Mesenteric fat pad (tissue), 1 donor: ENCODE measurements at places on chromosomes 11 and 22.

DNA sequence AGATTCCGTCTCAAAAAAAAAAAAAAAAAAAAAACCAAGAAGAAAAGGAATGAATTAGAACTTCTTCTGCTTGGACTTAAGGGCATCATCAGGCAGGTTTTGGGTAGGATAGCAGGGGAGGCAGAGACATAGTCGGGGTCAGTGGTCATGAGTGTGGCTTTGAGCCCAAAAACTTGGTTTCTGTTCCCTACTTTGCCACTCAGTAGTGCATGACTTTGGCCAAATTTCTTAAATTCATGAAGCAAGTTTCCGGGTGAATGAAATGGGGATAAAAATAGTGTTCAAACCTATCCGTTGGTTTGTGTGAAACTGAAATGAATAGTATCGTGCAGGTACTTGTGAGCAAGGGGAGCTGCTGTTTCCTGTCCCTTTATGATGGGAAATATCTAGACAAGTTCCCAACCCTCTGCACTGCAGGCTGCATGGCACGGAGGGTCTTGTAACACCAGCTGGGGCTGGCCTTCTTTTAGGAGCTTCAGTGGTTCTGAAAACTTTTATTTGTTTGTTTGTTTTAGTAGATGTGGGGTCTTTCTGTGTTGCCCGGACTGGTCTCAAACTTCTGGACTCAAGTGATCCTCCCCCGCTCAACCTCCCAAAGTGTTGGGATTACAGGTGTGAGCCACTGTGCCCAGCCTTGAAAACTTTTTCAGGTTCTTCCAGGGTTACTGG lies 18.4 kb downstream of the NEAT1 start:
- DNase-seq = peak; percentile 71

DNA sequence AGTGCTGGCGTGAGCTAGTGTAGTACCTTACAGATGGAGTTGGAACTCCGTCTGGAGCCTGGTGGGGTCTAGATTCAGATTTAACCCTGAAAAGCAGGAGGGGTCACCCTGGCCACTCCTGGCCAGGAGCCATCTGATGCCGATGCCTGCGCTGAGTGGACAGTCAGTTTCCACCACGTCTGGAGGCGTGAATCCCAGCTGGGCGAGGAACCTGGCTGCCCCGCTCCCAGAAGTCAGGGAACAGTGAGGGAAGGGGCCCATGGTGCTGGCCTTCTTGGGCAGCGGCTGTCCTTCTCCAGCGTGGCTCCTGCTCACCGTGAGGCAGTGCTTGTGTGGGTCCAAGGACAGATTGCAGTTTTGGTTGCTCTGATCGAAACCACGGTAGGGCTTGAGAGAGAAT lies 76.3 kb downstream of the PARVB start:
- no peak for DNase-seq

- DNase-seq = no peak
Measured at GRCh38 chr11:8105133-8105532, 24.1 kb downstream of the TUB start.

GRCh38 chr11:128201009-128201408 lies 386.3 kb downstream of the ETS1 start:
- no peak for DNase-seq

GRCh38 chr22:47067321-47067890 lies 305.0 kb downstream of the TBC1D22A start:
- no peak for DNase-seq

- DNase-seq = no peak
Measured at GRCh38 chr11:13720940-13721339, 52.5 kb downstream of the FAR1 start.

- no peak for DNase-seq
Measured at GRCh38 chr11:120599816-120600420, 88.4 kb downstream of the GRIK4 start.

DNA sequence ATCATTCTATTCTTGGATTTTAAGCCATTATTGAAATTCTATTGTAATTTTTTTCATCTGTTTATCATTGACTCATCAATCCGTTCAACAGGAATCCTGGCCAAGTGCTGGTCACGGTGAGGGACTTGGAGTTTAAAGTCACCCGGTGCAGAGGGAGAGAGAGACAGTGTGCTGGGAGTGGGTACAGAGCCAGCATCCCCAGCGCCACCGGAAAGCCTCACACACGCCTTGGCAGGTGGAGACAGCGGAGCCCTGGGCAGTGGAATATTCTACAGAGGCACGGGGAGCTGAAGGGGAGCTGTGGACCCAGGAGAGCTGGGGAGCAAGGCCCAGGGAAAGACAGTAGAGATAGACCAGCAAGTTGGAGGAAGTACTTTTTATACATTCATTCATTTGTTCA lies 787.6 kb downstream of the BRD1 start:
- no peak for DNase-seq

- no peak for DNase-seq
Measured at GRCh38 chr22:31977939-31978338, 33.6 kb downstream of the YWHAH start.

GRCh38 chr11:95571718-95572260 lies 217.8 kb downstream of the FAM76B start:
- DNase-seq = no peak

- DNase-seq = no peak
Measured at GRCh38 chr11:121539000-121539399, 86.2 kb upstream of the SORL1-AS1 start.

DNA sequence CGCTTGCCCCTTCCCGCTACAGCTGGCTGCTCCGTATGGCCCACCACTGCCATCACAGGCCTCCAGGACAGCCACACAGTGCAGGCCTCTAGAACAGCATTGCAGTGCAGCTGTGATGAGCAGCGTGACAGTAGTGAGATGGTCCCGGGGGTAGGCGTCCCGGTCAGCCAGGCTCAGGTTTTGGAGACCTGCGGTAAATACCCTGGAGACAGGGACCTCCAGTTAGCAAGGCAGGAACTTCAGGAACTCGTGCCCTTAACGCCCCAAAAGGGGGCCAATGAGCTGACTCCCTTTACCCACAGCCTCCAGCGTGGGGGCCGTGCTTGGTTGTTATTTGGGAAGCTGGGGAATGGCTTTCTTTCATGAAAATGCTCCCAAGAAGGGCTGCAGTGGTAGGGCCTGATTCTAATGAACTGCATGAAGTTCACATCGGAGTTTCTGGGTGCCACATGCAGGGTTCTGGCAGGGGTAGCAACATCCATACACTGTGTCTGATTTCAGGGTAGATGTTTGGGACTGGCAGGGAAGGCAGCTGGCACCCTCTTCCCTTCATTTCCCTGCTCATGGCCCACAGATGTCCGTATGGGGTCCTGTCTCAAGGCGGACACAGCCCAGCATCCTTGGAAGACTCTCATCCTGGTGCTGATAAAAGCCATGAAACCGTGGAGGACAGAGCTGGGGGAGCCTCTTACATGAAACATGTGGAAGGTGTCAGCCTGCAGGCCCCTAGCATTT lies 440.5 kb downstream of the TBC1D22A start:
- DNase-seq = peak; percentile 60

GRCh38 chr11:102716527-102716926 lies 8.2 kb downstream of the MMP8 start:
- no peak for DNase-seq

DNA sequence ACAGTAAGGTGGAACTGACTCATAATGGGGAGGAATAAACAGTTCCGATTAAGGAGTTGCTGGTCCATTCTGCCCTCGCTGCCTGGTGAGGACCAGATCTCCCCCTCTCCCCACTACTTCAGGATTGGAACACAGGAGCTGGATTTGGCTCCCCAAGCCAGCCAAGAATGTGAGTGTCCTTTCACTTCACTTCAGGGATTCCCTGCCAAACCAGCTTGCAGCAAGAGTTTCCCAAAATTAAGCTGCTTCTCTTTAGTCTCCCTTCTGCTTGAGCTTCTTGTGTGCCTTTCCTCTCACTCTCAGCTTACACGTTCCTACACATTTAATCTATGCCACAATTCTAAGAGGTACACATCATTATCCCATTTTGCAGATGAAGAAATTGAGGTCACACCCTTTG lies 234.1 kb downstream of the BUD13 start:
- DNase-seq = peak; percentile 43

GRCh38 chr11:117229411-117229810 lies 2.5 kb downstream of the PCSK7 start:
- no peak for DNase-seq

- DNase-seq = peak; percentile 96
Measured at GRCh38 chr22:28772633-28773460, at the start of gene CCDC117. CCDC117 (plus strand) TSS chr22:28772695; CDS start chr22:28772850, 155 bp downstream.

DNA sequence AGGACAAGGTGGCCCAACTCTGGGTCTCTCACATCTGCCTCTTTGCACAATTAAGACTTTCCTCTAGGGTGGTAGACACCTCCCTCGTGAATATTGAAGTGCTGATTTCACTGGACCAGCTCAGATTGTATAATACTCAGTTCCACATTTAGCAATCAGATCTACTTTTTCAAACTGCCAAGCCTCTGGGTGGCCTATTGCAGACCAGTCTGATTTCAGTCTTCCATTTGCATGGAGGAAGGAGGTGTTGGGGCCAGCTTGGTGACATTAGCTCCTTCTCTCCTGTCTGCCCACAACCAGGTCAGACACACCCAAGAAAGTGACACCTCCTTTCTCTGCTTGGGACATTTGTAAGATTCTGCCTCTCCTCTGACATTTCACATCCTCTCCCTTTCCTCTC lies 78.2 kb downstream of the PPFIBP2 start:
- no peak for DNase-seq

GRCh38 chr22:24827296-24827695 lies 21.3 kb downstream of the SGSM1 start:
- DNase-seq = no peak

GRCh38 chr11:13000721-13001120 lies 8.4 kb upstream of the RASSF10 start:
- DNase-seq = no peak

DNA sequence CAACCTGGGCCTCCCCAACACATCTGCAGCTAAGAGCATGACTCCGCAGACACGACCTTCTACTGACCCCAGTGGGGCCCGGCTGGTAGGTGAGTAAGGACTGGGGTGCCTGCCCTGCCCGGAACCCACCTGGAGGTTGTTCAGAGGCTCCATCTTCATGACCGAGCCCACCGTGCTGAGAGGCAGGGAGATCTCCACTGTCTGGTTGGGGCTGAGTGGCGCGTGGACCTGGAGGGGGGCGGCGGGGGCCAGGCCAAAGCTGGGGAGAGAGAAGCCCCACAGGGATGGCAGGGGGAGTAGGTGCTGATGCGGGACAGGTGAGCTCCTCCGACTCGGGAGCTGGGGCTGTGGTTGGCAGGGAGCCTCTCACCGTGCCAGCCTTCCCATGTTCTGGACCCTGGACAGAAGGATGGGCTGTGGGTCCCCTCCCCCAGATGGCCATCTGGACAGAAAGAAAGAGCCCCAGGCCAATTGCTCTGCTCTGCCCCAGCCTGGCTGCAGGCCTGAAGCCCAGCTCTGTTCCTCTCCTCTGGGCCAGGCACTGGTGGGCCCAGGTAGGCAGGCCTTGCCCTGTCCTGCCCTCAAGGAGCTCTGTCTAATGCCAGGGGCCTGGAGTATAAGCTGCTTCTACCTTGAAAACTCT lies 16.3 kb upstream of the RASL10A start:
- DNase-seq = no peak

- DNase-seq = no peak
Measured at GRCh38 chr11:20634044-20634443, 34.6 kb downstream of the SLC6A5 start.

GRCh38 chr22:37940698-37941376 lies 12.6 kb downstream of the C22orf23 start:
- no peak for DNase-seq

DNA sequence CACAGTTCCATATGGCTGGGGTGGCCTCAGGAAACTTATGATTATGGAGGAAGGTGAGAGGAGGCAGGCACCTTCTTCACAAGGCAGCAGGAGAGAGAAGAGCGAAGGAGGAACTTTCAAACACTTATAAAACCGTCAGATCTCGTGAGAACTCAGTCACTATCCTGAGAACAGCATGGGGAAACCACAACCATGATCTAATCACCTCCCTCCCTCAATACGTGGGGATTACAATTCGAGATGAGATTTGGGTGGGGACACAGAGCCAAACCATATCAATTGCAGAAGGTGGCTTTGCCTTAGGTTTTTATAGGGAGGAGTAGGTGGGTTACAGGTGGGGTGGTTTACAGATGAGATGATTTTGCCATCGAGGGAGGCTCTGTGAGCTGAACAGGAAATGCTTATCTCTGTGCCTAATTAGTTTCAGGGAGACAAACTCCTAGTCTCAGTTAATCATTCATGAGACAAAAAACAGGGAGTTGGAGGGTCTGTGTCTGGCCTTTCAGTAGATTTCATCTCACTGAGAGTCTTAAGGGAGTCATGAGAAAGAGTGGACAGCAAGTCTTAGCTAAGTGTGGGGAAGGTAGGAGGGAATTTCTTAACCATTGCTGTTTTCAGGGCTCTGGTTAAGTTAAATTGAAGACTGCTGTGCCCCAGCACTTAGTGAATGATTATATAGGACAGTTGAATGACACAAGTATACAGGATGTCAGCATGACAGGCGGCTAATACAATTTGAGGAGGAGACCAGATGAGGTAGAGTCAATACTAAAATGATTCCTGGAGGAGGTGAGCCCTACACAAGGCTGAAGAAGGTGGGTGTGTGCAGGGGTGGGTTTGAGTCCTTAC lies 47.7 kb downstream of the CWC15 start:
- no peak for DNase-seq

DNA sequence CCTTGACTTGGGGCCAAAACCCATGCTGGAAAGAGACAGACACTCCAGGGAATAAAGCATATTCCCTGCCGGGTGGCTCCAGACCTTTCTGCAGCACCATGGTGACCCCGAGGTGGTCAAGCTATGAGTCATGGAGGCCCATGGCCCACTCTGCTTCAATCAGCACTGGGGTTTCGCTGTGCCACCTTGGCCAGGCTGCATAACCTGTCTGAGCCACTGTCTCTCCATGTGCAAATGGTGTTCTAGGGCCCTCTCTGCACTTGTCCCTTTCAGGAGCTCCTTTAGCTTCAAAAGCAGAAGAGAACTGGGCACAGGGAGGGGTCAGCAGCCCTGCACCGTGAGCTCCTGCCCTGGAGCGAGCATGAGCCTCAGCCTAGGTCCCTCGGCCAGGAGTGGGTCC lies 410.1 kb downstream of the SHANK2 start:
- DNase-seq = no peak

DNA sequence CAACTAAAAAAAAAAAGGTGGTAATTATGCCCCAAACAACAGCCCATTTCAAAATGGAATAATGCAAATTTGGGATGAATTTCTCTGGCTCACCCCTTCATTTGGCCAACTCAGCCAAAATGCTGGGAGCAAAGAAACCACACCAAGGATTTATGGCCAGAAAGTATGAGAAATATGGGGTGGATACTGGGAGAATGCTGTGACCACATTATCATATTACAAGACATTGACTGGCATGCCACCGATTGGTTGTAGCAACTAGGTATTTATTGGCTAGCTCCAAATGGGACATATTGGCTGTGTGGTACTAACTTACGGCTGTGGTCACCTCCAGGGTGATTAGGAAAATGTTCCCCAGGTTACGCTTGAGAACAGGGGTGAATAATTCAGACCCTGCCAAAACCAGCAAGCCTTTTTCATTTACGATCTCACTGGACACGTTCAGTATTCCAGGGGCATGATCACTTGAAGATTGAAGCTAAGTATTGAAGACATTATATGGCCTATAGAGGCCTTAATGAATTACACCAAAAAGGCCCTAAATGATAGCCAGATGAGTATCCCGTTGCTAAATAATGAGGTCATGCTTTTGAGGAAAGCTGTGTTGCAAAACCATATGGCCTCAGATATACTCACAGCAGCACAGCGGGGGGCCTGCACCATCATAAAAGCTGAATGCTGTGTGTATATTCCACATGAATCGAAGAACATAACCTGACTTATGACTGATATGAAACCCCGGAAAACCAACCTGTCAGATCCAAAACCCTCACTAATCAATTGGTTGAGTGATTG lies 3.8 kb upstream of the FDX1 start:
- DNase-seq = no peak
